Skeletal muscle cell (primary cell): ENCODE measurements at places on chromosomes 11 and 22.

DNA sequence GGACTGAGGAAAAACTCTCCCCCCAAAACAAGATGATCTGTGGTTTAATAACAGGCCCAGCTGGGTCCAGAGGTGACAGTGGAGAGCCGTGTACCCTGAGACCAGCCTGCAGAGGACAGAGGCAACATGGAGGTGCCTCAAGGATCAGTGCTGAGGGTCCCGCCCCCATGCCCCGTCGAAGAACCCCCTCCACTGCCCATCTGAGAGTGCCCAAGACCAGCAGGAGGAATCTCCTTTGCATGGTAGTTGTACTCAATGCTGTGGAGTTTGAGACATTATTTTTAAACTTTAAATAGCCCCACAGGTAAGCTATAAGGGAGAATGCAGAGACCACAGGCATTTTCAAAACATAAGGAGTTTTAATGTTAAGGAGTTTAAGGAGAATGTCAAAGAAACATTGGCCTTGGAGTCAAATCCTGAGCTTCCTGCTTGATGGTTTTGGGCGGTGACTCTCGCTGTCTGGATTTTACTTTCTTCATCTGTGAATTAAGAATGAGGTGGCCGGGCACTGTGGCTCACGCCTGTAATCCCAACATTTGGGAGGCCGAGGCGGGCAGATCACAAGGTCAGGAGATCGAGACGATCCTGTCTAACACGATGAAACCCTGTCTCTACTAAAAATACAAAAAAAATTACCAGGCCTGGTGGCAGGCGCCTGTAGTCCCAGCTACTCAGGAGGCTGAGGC is 6.8 kb downstream of the APOL1 start:
- DNase-seq = no peak

GRCh38 chr11:123233975-123234334 is 38.9 kb upstream of the CLMP start:
- no peak for DNase-seq

DNA sequence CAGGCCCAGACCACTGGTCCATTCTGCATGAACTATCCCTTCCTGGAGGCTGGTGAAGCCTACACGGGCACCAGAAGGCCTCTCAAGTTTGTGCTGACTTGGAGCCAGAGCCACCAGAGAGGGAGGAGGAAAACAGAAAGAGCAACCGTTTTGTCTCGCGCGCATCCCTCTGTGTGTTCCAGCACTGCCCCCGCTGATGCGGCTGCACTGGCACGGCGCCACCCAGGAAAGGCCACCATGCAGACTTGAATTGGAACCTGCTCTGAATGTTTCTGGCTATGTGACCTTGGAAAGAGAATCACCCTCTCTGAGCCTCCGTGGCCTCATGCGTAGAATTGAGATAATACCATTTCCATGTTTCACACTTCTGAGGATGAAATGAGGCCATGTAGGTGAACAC is 7.4 kb upstream of the ACRV1 start:
- DNase-seq = no peak

DNA sequence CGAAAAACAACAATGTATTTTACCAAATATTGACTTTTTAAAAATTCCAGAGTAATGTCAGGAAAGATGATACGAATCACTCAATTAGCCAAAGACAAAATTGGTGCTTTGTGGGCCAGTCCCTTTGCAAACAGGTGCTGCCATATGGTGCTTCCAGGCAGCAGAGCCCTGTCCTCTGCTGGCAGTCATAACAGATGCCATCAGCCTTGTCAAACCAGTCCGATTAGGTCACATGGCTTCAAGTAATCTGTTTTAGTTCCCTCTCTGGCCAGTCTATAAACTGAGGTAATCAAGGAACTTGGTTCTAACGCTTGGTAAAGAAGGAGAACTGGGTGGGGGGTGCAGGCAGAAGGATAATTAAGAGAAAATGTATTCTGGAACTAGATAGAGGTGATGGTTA is 49.1 kb upstream of the CAPRIN1 start:
- DNase-seq = no peak

- no peak for DNase-seq
Observed at GRCh38 chr11:36454941-36455631, 55.0 kb downstream of the TRAF6 start.

GRCh38 chr11:22753416-22753815 is 76.2 kb downstream of the SVIP start:
- DNase-seq = no peak

DNA sequence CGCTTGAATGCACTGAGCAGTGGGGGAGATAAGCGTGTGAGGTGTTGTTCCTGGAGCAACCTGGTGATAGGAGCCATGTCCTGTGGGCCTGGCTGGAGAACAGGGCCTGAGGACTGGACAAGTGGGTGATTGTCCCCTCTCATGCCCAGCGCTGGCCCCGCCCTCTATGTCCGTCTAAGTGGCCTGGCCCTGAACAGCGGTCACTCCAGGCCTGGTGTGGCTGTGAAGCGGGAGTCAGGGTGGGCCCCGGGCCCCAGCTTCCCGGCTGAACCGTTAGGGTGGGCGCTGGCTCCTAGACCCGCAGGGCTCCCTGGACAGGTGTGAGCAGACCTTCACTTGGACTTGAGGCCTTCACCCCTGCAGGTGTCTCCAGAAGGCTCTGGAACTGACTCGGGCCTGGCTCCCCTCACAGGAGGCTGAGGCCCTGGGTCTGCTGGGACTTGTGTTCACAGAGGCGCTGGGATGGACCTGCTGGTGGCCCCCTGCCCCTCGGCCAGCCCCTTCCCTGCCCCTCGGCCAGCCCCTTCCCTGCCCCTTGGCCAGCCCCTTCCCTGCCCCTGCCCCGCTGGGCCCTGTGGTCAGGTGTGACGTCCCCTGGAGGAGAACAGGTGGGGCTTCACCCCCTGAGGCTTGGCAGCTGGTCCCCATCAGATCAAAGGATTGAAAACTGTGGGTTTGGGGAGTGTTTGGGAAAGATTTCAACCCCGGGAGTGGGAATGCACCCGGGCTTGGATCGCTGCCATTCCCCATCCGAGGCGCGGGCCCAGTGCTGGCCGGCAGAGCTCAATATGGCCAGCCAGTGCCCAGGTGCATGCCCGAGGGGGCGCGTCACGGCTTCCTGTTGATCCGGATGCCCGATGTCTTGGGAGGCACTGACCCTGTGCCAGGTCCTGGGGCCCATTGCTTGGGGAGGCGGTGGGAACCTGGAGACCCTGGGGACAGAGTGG is 3.2 kb upstream of the MUC6 start:
- no peak for DNase-seq

- DNase-seq = no peak
Observed at GRCh38 chr22:32478994-32479393, 4.4 kb downstream of the FBXO7 start.

DNA sequence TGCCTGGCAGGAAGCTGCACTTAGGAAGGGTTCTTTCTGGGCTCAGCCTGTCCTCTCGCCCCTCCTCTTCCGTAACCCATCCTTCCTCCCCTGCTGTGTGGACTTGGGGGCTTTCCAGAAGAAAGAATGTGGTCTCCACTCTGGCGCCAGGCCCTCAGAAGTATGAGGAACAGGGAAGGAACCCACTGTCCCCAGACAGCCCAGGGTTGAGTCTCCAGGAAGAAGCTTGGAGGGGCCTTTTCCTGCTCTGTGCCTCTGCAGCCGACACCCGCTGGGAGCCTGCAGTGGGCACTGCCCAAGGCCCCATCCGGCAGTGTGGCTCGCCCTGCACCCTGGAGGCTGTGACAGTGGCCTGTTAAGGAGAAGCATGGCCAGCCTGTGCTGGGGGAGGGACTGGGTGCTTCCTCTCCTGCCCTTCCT is 112.6 kb downstream of the ST3GAL4 start:
- no peak for DNase-seq

GRCh38 chr11:84211896-84212295 is 925.7 kb upstream of the CCDC90B start:
- DNase-seq = no peak

GRCh38 chr11:27783701-27784355 is 83.6 kb upstream of the BDNF start:
- DNase-seq = peak; percentile 22

GRCh38 chr11:128725630-128726319 is 31.9 kb downstream of the FLI1 start:
- DNase-seq = no peak

- no peak for DNase-seq
Observed at GRCh38 chr11:82890936-82891335, 9.3 kb downstream of the PRCP start.

GRCh38 chr11:59865031-59865430 is 1.3 kb downstream of the TCN1 start:
- no peak for DNase-seq

DNA sequence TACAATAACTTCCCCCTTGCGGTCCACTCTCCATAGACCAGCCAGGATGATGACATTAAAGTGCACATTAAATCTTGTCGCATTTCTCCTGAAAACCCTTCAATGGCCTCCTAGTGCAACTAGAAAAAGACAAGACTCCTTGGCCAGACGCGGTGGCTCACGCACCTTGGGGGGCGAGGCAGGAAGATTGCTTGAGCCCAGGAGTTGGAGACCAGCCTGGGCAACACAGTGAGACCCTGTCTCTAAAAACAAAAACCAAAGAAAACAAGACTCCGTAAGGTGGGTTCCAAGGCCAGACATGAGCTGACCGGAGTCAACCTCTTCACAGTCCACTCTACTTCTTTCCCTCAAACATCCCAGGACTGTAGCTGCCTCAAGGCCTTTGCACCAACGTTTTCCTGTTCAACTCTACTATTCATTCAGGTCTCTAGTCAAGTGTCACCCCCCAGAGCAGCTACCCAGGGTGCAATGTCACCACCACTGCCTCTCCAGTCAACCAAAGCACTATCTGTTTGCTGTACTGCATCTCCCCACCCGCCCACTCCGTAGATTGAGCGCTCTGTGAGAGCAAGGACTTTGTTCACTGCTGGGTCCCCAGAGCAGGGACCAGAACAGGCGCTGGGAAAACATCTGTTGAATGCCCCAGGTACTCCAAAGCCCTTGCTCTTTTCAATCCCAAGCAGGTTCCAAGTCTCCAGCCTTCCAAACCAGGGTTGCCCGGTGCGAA is 739 bp downstream of the ZMAT5 start:
- DNase-seq = no peak

DNA sequence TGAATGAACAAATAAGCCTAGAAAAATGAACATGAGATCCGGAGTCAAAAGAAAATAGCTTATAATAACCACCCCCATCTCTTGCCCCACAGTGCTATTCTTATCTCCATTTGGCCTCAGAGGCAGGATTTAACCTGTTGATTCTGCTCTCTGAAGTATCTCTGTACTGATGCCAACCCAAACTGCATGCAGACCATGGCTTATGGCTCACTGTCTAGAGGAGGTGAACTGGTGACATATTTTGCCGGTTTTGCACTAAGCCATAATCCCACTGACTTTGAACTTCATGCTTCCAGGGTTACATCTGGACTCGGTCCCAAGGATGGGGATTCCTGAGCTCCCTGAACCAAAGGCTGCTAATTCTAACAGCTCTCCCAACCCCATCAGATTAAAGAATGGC is 397.1 kb downstream of the TENM4 start:
- no peak for DNase-seq

DNA sequence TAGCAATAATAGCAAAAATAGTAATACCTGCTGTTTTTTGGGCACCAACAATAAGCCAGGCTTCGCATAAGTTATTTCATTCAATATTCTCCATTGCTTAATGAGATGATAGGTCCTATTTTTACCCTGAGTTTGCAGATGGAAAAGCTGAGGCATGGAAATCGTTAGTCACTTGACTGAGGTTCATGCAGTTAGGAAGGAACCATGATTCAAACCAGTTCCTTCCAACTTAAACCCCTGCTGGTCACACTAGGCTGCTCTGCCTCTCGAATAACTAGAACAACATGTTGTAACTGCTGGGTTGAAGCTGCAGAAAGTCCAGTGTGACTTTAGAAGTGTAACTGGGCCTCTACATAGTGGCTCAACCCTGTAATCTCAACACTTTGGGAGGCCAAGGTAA is 69.3 kb downstream of the SEZ6L start:
- DNase-seq = no peak

- no peak for DNase-seq
Observed at GRCh38 chr22:49617866-49618676, 209.6 kb downstream of the BRD1 start.

DNA sequence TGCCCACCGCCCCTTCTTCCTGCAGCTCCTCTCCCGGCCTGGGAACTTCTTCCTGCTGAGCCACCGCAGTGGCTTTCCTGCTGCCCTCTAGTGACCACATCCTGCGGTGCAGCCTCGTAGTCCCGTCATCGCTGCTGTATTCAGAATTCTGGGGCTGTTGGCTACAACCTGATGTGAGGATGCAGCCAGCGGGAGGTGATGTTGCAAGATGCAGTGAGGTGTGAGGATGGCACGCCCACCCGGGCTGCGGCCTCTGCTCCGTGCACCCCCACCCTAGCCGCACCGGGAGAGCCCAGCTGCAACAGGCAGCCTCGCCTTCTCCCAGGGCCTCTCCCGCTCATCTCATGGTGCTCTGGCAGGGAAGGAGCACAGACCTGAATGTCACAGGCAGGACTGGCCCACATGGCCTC is 10.1 kb downstream of the CHST1 start:
- peak; percentile 23 for DNase-seq

DNA sequence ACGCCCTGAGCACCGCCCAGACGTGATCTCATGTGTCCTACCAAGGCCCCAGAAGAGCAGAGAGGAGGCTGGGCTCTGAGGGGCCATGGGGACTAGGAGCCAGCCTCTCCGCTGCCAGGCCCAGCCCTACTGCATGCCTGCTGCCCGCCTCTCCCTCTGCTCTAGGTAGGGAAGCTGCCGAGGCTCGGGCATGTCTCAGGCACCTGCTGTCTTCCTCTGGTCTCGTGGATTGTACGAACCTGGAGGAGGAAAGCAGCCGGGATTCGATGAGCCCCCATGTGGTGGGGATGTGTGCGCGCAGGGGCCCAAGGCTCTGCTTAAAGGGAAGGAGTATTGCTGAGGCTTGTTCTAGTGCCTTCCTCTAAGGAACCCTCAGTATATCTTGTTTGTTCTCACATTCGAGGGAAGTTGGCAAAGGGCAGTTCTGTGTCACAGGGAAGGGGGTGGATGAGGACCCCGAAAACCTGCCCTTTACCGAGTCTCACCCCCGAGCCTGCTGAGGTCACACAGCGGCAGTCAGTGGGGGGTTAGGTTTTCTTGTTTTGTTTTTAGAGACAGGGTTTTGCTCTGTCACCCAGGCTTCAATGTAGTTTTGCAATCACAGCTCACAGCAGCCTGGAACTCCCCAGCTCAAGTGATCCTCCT is 21.2 kb downstream of the DAGLA start:
- no peak for DNase-seq

DNA sequence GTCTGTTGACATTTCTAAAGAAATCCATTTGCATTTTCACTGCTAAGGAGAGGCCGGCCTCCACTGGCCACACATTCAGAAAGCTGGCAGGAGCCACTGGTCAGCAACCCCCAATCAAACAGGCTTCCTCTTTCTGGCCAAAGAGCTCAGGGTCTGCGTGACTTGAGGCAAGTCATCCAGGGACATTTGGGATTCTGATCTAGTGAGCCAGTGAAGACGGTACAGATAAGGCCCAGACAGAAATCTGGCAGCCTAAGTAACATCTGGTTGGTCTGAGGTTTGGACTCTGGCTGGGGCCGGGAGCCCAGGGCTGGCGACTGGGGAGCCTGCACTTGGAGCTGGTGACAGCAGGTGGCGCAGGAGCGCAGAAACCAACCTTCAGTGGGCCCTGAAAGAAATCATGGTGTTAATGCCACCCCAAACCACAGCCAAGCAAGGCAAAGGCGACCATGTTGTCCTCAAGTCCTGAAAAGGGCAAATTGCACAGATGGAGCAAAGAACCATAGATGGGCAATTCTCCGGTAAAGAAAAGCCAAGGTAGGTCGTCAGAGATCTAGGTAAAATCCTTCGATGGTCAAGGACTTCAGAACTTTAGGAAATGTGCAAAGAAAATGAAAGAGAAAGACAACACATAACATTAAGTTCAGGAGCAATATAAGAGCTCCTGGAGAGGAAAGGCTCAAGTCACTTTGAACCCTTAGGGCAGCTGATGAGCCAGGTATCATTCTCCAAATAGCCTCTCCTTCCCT is 99.4 kb upstream of the BLID start:
- peak; percentile 70 for DNase-seq
